ENCODE measurements at places on chromosomes 16 and 17.

DNA sequence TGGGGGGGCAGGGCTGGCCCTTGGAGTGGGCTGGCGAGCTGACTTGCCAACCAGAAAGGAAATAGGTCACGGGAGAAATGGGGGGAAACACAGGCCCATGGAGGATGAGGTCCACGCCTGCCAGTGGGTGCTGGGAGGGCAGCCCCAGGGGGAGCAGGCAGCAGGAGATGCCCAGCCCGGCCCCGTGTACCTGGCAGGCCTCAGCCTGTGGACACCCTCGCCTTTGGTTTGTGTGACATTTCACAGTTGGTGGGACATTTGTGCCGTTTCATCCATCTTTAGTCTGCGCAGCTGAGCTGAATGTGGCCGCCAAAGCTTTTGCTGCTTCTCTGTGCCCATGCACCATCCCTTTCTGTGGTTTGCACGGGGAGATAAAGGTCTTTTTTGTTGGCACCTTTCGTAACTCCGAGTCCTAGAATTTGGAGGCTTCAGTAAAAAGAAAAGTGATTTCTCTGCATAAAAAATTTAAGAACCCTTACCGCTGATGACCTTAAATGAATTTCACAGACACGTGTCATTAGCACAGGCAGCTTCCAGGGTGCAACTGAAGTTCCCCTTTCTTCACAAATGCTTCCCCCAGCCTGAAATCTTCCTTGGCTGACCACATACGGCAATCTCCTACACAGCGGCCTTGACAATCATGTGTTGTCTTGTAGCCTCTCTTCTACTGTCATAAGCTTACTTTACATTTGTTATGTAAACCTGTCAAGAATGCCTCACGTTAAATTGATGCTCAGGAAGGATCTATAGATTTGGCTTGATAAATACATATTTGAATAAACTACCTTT, 193.6 kb downstream of the RPTOR start:
- no peak for DNase-seq

DNA sequence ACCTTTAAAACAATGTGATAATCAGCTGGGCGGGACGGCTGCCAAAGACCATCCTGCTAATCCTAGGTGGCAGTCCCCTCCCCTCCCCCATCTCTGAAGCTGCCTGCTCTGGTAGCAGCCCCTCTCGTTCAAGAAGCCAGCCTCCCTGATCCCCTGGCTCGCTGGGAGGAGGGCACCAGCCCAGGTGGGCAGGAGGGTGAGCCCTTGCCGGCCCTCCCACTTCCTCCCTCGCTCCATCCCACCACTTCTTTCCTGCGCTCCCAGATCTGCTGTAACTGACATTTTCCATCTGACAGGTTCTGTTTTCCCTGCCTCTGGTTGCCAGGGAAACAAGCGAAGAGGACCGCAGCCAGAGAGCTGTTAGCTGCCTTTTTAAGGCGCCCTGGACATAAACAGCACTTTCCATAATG, 155.7 kb upstream of the TNRC6C start:
- DNase-seq = no peak

DNA sequence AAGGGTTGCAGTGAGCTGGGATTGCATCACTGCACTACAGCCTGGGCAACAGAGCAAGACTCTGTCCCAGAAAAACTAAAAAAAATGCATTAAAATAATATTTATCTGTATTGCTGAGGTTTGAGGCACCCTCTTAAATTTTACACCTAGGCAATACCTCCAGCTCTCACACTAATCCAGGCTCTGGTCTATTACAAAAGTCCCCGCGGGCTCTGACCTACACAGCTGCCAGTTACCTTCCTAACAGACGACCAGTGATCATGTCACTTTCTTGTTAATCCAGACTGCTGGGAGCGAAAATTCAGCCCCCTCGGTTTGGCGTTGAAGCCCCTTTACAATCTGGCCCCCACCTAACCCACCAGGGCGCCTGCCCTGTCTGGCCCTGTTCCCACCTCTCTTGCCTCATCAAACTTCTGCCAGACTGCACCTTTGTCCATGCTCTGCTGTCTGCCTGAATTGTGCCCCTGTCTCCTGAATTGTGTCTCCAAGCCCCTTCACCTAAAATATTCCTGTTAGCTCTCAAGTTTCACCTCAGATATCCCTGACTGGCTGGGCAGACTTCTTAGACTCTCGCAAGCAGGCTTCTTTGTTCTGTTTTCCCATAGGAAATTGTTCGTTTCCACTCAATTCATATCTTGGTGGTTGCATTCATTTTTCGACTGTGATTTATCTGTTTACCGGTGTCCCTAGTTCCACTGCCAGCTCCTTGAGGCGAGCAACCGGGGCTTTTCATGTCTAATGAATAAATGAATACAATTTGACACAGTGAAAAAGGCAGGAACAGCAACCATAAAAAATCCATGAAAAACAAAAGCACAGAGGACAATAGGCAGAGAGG, 65.9 kb downstream of the PITPNC1 start:
- no peak for DNase-seq

DNA sequence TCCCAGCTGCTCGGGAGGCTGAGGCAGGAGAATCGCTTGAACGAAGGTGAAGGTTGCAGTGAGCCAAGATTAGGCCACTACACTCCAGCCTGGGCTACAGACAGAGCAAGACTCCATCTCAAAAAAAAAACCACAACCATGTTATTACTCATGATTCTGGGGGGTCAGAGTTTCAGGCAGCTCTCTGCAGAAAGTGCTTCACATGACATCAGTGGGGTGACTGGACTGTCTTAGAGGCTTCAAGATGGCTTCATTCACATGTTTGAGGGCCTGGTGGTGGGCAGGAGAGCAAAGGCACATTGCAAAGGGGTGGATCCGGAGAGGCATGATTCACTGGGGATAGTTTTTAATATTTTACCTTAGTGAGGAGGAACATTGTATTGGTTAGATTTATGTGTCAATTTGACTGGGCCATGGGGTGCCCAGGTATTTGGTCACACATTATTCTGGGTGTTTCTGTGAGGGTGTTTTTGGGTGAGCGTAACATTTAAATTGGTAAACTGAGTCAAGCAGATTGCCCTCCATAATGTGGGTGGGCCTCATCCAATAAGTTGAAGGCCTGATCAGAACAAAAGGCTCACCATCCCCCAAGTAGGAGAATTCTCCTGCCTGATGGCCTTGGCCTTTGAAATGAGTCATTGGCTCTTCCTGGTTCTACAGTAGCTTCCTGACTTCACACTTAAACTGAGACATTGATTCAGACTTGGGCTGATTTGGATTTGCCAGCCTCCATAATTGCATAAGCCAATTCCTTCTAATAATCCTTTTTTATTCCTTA, 109.8 kb downstream of the GOSR1 start:
- no peak for DNase-seq

GRCh38 chr17:49993423-49994060, 1.5 kb downstream of the DLX3 start:
- no peak for DNase-seq

- no peak for DNase-seq
Observed at GRCh38 chr16:26169473-26169872, 477.7 kb downstream of the HS3ST4 start.

GRCh38 chr16:89489898-89490438, 393 bp downstream of the ANKRD11 start:
- DNase-seq = no peak

GRCh38 chr17:50133028-50133768, 3.2 kb upstream of the SAMD14 start:
- DNase-seq = no peak

DNA sequence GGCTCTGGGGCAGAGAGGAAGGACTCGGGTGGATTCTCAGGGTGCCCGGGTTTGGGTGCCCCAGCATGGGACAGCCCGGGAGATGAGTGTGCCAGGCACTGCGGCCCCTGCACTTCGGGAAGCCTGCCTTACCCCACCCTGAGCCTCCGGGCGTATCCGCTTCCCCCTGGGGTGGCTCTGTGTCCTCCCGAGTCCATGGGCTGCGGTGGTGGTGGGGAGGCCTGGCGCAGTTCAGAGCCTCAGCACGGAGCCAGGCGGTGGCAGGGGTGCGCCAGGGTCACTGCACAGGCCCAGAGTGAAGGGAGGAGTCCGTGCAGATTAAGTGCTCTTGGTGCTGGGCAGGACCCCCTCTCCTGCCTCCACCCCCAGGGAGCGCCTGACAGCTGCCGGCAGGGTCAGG, 20.7 kb downstream of the MYBBP1A start:
- no peak for DNase-seq

GRCh38 chr17:43871946-43872690, 25.1 kb downstream of the CD300LG start:
- no peak for DNase-seq

GRCh38 chr16:1492923-1493745, at the start of gene TELO2:
TELO2 (plus strand) TSS chr16:1493360; CDS start chr16:1494282, 922 bp downstream.
- peak; percentile 84 for DNase-seq

- no peak for DNase-seq
Observed at GRCh38 chr17:15106540-15106939, 158.6 kb downstream of the PMP22 start.

DNA sequence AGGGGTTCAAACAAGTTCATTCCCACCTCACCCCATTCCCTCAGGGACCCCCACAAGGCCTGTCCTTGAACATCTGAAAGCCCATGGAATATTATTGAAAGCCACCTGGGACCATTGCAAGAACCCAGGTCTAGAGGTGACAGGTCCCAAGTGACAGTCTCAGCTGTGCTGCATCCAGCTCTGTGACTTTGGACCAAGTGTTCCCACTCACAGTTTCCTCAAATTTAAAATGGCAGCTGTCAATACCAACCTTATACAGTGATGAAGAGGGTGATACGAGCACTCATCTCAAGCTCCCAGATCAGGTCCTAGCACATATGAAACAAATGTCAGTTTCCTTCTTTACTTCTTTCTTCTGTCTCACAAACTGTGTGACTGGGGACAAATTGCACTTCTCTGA, 9.1 kb downstream of the ERAL1 start:
- DNase-seq = no peak

- peak; percentile 91 for DNase-seq
Observed at GRCh38 chr17:82450357-82451106, at the start of gene CYBC1. CYBC1 (minus strand) TSS chr17:82450752; CDS start chr17:82449254, 1,498 bp downstream.

GRCh38 chr17:73776351-73777130, 132.3 kb upstream of the SDK2 start:
- DNase-seq = no peak

DNA sequence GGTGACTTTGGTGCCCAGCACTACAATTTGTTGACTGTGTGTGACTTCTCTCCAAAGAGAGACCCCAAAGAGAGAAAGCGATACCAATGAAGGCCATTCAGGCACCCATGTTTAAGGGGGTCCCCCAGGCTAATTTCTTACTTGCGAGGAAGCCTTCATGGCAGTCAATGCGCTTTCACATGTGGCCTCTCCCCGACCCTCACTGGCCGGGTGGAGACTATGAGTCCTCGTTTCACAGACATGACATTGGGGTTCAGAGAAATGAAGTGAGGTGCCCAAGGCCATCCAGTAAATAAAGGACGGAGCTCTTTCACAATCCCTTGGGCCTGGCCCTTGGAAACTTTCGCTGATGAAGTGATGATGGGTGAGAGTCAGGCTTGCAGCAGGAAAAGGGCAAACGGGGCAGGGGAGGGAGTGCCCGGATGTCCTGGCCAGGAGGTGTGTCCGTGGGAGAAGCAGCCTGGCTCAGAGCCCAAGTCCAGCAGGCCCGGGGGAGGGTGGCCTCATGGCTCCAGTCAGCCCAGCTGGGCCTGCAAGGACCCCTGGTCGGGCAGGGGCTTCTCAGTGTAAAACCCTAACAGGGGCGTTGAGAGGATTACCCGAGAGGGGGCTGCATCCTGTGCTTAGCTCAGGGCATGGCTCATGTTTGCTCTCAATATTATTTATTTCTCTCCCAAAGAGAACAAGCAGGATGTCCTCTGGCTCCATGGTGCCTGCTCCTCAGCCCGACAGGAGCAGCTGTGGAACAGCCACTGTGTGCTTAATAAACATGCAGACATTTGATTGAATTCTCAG, 14.7 kb downstream of the TBX2 start:
- DNase-seq = no peak

GRCh38 chr17:11742886-11743285, 144.6 kb downstream of the DNAH9 start:
- DNase-seq = no peak

GRCh38 chr16:31486045-31486444, 3.1 kb downstream of the SLC5A2 start:
- DNase-seq = no peak

- no peak for DNase-seq
Observed at GRCh38 chr16:29821643-29822115, 1.4 kb downstream of the MVP start.

- DNase-seq = no peak
Observed at GRCh38 chr16:56691885-56692284, 9.6 kb downstream of the MT1X start.

Measured in activated T-helper 2 cell treated with anti-CD3 and anti-CD28 coated beads, Interferon-gamma antibody, Interleukin-2, Interleukin-4, amounts not matched to agents 10 μg/mL and 5 μg/mL and 100 μg/mL, durations not matched to agents 14 hours and 24 hours and 36 hours (primary cell).